ENCODE measurements at places on chromosomes 5 and 9. TPM values are rescaled to one million over a fixed set of nuclear protein-coding genes. Genes with fewer than 3 reads are reported as not detected.

GRCh38 chr5:67095346-67096171 lies 101.0 kb downstream of the CD180 start:
- DNase-seq, result peak; percentile 63

DNA sequence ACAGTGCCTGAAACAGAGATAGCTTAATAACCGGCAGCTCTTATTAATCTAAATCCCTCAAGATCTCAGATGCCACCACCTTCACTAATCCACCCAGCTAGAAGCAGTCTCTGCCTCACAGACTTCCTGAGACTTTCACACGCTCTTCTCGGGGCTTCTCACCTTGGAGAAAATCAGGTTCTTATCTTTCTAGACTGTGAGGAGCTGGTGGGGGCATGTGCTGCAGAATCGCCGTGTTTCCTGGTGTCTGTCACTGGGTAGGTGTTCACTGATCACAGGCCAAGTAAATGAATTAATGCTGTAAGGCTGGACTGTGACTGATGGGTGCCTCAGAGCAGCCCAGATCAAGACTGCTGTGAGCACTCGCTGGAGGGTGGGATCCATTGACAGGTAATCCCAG lies 101.7 kb downstream of the PSD2 start:
- DNase-seq, result no peak

- no peak for DNase-seq
Observed at GRCh38 chr5:176360894-176361436, 599 bp downstream of the KIAA1191 start.

DNA sequence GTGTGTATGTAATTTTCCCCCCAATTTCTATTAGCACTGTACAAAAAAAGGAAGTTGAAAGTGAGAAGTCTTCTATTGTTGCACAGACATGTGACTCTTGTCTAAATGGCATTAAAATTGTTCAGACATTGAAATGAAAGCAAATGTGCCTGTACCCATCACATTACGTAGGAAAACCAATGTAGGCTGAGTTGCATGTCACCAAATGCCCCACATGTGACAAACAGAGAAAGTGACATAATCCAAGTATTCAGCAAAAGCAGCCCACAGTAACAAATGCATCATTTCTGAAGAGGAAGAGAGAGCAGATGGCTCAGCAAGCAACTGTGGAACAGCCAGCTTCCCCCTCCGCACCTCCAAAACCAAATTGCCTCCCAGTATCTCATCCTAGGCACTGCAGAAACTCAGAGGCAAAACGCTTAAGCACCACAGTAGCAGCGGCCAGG lies 161.5 kb upstream of the NR4A3 start:
- DNase-seq, result no peak

- peak; percentile 51 for DNase-seq
Observed at GRCh38 chr5:111707630-111708164, 49.3 kb downstream of the NREP start.

GRCh38 chr9:130344366-130344765 lies 78.8 kb downstream of the HMCN2 start:
- DNase-seq, result no peak

Gene TSPAN17
- 2.3 TPM for total RNA-seq

GRCh38 chr9:122656378-122656777 lies 1.0 kb downstream of the OR1B1 start:
- DNase-seq, result no peak

GRCh38 chr5:151288180-151288579 lies 15.4 kb downstream of the SLC36A3 start:
- DNase-seq, result no peak

DNA sequence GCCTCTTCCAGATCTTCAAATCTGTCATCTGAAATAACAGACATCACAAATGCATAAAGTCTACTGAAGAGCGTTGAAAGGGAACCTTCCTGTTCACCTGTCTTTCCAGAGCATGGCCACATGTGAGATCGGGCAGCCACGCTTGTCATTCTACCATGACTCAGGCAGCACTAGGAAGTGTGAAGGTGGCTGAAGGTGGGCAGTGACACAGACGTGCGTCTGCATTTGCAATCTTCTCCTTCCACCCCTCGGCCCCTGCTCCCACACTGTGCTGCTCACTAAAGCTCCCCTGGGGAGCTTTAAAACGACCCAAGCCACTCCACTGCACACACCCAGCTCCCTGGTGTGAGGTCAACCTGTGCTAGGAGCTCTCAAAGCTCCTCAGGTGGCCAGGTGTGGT lies 2.5 kb downstream of the ENTR1 start:
- no peak for DNase-seq

Gene MAMDC2
- total RNA-seq, result 7.2 TPM

- DNase-seq, result no peak
Observed at GRCh38 chr5:146084376-146084775, 21.0 kb downstream of the PLAC8L1 start.

DNA sequence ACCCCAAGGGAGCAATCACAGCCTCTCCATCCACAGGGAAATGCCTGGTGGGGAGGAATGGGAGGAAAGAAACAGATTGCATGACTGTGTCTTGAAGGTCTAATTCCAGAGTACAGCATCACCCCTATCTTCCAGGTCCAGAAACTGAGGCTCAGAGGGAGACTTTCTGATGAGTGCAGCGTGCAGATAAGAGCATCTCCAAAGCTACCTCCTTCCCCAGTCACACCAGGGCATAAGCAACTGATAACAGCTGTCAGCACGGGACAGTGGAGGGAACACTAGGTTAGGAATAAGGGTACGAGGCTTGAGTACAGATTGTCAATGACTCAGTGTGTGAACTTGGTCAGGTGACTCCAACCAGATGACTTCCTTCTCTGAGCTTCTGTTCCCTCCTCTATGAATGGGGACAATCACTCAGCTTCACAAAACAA lies 126.9 kb downstream of the KCNIP1 start:
- no peak for DNase-seq

Gene HAVCR2
- total RNA-seq, result 9.9 TPM

GRCh38 chr5:65137631-65138030 lies 344.1 kb downstream of the ADAMTS6 start:
- no peak for DNase-seq

GRCh38 chr5:32022638-32023037 lies 151.5 kb downstream of the GOLPH3 start:
- no peak for DNase-seq

- DNase-seq, result peak; percentile 18
Observed at GRCh38 chr5:138874241-138874640, 894 bp downstream of the LRRTM2 start.

DNA sequence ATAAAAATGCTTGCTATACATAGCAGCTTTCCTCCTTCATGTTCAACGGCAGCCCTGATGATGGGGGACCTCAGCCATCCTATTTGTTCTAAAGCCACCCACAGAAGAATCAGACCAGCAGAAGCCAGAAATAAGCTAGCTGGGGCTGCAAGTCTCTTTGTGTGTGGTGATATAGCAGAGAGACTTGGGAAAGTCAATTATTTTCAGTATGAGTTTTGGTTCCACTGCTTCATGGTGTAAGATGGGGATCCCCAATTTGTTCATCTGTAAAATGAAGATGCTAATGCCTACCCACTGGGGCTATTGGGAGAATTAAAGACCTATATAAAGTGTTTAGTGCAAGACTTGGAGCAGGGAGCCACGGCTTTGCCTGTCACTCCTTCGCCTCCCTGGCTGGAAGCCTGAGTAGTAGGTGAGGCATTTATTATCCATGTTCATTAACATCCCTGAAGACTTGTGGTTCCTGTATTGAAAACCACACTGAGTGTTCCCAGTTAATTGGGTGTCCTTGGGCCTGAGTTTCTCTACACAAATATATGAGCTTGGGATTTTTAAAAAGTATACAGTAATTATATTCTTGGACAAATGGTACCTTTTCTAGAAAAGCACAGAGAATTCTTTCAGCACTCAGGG lies 210.1 kb upstream of the SLC24A2 start:
- no peak for DNase-seq

DNA sequence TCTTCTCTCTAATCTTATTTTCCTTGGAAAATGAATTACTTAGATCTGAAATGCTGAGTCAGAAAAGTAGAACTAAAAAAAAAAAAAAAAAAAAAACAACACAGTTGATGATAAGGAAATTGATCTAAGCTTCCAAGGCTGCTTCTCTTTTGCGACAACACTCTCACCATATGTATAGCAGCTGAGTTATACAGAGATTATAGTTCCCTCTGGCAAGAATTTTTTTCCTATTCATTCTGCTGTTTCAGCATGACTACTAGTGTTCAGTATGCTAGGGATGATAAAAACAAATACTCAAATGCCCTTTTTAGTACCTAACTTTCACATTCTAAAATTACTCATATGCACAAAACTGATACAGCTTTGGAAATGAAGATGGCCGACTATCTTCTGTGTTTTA lies 267.3 kb downstream of the MLLT3 start:
- no peak for DNase-seq

DNA sequence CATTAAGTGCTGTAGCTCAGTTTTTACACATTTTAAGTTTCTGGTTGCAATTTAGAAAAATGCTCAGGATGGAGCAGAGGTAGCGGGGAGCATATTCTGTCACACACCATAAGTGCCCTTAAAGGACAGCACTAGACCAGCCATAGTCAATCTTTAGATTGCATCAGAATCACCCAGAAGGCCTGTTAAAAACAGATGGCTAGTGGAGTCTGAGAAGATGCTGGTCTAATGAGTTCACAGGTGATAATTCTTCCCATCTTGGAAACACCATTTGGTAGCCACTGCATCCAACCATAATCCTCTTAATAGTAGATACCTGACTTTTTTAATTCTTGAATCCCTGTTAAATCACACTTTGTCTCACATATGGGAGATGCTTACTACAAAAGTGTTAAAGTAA lies 113.2 kb downstream of the CDH18 start:
- no peak for DNase-seq

DNA sequence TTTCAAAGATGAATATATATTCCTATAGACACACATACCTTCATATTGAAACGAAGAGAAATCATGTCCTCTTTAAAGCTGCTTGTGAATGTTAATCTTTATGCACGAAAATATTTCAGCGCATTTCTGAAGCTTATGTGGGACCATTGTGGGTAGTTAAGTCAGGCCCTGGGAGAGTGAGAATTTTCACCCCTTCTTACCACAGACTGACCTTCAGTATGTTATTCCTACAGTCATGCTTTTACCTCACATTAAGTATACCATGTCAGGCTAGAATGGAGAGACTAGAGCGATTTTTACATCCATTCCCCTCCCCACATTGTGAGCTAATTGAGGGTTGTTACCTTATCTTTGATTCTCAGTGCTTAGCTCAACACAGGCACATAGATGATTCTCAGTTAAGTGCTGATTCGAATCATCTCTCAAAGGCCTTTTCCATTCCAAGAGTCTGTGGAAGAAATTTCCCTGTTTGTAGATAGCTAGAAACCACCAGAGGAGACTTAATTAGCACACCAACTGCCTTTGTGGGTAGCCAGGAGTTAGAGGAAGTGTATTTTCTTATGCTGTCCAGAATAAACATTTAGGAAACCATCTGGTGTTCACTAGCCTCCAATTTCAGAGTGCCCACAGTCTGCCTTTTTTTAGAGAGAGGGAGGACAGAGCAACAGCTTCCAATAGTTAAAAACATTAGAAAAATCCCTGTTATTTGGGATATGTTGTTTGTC lies 110.5 kb downstream of the MEGF10 start:
- DNase-seq, result no peak

DNA sequence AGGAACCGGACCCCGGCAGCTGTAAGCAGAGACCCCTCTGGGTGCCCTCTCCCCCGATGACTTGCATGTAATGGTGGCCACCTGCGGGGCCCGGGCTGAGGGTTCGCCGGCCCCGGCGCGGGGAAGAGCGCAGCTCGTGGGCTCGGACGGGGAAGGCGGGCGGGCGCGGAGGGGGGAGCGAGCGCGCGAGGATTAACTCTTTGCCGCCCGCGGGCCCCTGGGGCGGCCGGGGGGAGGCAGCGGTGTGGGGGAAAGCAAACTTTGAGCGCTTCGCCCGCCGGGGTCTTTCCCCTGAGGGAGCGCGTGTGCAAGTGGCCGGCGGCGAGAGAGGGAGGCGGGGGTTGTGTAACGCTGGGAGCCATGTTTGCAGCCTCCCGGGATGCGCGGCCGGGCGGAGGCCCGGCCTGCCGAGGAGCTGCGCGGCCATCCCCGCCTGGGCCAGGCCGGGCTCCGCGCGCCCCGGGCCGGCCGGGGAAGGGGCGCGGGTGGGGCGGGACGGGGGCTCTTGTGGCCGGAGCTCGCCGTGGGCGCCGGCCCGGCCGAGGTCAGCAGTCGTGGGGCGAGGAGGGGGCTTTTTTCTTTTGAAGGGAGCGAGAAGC lies 547 bp downstream of the ANP32B start:
- peak; percentile 59 for DNase-seq

GRCh38 chr9:27489087-27489876 lies 34.8 kb upstream of the IFNK start:
- no peak for DNase-seq

- no peak for DNase-seq
Observed at GRCh38 chr5:59724482-59725391, 168.8 kb downstream of the PDE4D start.

- DNase-seq, result no peak
Observed at GRCh38 chr5:83157163-83157562, 79.8 kb downstream of the XRCC4 start.

- DNase-seq, result no peak
Observed at GRCh38 chr9:31153250-31153840, 1231.1 kb upstream of the ACO1 start.

Gene PALM2AKAP2
- not detected for total RNA-seq
